Left hindlimb (tissue), 1 donor: ENCODE measurements at places on chromosomes 7 and 10.
A peak's percentile ranks its signal among the peaks of the same experiment; 100 is the strongest.

GRCh38 chr10:98316170-98316569, 48.2 kb upstream of the LOXL4 start:
- no peak for DNase-seq

- DNase-seq: no peak
These were observed 560.2 kb downstream of the KCNMA1 start for GRCh38 chr10:77077316-77077945.

- no peak for DNase-seq
These were observed 27.8 kb downstream of the DENND10 start for GRCh38 chr10:119131512-119132240.

- no peak for DNase-seq
These were observed 123.3 kb downstream of the MICU1 start for GRCh38 chr10:72502581-72502980.

DNA sequence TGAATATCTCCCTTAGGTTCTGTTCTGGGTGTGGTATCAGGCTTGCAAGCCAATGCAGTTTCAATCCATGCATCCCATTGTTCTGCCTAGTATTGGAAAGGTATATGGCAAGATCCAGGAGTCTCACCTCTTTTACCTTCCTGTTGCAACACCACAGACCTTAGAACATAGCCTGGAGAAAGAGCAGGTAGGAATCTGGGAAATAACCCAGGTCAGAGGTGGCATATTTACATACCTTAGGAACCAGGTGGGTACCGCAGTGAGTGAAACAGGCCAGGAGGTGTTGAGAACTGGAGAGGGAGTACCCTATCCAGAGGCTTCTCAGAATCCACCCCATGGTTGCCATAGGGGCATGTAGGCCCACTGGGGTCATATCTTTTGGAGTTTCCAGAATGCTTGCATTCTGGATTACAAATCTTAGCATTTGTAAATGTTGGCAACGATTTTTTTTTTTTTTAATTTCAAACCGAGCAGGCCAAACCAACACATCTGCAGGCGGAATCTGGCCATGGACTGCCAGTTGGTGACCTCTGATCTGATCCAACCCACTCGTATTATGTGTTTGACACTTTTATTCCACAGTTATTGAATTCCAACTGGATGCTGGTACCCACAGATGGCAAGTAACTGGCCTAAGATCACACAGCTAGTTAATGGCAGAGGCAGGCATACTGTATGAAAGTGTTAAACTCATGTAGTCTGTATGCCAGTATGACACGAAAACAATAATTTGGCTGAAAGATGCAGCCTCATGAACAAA, 180.3 kb upstream of the TCF7L2 start:
- DNase-seq: no peak

DNA sequence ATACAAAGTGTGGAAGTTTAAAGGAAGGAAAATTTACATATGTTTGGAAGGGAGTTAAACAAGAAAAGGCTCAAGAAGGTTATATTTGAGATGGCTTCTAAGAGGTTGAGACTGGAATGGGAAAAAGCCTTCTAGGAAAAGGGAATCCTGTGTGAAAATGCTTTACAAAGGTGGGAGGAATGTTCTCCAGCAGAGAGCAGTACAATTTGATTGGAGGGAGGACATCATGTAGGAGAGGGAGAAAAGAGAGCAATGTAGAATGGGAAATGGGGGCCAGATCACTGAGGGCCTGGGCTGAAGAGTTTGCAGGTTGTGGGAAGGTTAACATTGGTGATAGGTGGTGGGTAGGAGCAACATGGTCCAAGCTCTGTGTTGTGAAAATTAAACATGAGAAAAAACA, 366.9 kb downstream of the XPNPEP1 start:
- no peak for DNase-seq

DNA sequence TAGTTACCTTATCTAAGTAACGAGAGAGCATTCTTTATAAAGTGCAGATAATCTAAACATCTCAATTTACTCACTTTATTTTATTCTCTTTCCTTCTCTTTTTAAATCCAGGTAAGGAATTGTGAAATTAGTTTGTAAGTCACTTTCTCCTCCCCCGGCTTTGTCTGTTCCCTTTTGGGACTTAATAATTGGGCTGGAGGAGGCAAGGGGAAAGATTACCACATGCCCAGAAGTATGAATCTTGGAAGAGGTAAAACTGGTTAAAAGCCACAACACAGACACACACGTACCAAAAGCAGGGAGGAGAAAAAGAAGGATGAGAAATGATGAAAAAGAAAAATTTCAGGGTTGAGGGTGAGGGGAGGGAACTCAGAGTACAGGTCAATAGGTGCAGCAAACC, 63.3 kb upstream of the LRRC17 start:
- DNase-seq: no peak

DNA sequence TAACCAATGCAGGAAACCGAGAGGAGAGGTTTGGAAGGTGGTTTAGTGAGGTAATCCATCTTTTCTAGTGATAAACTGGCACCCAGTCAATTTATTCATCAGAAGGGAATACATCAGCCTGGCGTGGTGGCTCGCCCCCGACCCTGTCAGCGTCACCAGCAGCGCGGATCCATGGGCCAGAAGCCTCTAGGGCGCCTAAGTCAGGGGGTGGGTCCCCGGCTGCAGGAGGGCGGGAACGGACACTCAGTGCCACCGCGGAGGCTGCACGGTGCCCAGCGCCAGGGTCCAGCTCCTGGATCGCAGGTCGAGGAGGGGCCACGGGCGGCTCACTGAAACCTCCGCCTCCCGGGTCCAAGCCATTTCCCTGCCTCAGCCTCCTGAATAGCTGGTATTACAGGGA, 866 bp upstream of the ANKRD30A start:
- no peak for DNase-seq

- no peak for DNase-seq
These were observed 184.4 kb upstream of the LYZL2 start for GRCh38 chr10:30813872-30814481.

DNA sequence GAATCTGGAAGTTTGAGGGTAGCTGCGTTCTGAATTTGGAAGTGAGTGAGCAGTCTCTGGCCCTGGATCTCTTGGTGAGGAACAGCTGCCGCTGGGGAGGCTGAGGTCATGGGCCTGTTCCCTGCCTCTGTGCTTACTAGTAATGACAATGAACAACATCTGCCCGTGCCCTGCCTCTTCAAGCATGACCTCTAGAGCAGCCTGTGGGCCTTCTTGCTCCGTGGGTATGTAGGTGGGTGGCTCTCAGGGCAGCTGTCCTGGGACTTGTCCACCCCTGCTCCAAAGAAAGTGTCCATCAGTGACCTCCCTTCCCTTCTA, 186.2 kb downstream of the CXCL12 start:
- no peak for DNase-seq

- DNase-seq: peak; percentile 34
These were observed 84.0 kb downstream of the CHST15 start for GRCh38 chr10:124009231-124010015.

GRCh38 chr7:17041324-17041723, 159.5 kb upstream of the AGR3 start:
- no peak for DNase-seq

- DNase-seq: no peak
These were observed 5.3 kb downstream of the WIPF3 start for GRCh38 chr7:29811586-29811985.

- no peak for DNase-seq
These were observed 109.0 kb downstream of the SDHAF3 start for GRCh38 chr7:97226541-97226940.

- no peak for DNase-seq
These were observed 14.9 kb downstream of the MET start for GRCh38 chr7:116686812-116687419.

- DNase-seq: no peak
These were observed 9.0 kb downstream of the TMEM243 start for GRCh38 chr7:87210506-87210905.

DNA sequence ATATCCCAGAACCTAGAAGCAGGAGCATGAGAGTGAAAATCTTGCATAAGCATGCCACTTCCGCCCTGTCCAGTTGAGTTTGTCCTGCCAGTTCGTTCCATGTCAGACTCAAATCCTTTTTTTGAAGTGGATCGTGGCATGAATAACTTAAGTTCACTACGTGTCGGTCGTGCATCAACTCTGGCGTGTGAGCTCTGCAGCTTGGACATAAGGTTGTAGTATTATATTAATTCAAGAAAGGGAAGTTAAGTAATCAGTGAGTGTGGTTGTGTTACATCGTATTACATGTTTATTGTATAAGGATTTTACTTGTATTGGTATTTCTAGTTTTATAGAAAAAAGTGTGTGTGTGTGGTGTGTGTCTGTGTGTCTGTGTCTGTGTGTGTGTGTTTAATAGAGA, 23.0 kb downstream of the CDC123 start:
- DNase-seq: no peak

GRCh38 chr10:118504467-118505205, 90.8 kb downstream of the PRLHR start:
- no peak for DNase-seq

GRCh38 chr10:43817368-43817767, 168.7 kb upstream of the ZNF32 start:
- no peak for DNase-seq

DNA sequence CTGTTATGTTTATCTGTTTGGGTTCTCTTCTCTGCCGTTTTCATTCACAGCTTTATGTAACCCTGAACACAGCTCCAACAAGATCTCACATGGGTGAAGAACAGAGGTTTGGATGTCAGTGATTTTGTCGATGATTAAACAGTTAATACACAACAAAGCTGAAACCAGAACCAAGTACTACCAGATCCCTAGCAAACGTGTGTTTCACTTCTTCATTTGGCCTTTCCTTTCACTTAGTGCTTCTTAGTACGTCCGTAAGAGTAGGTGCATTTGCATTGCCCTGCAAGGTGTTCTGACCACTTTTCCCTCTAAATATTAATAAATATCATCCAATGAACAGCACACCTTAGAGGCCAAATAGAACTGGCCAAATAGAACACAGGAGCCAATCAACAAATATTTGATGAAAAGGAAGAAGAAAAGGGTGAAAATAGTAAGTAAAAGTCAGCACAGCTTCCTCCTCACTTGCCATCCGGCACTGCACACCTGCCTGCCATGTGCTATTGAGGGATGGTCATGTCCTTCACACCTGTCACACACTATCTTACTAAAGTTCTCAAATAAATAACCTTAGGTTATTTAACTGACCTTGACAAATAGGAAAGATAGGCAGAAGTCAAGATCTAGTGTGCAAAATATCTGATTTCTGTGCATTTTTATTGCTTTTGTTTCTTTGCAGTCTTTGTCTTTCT, 252.6 kb upstream of the ANKRD30A start:
- DNase-seq: no peak

- DNase-seq: peak; percentile 58
These were observed 23.7 kb downstream of the SRRM3 start for GRCh38 chr7:76225379-76225778.

- DNase-seq: peak; percentile 37
These were observed 128.7 kb downstream of the DYNC1I1 start for GRCh38 chr7:95901006-95901405.

GRCh38 chr7:145817687-145818086, 298.9 kb upstream of the CNTNAP2 start:
- DNase-seq: no peak

- DNase-seq: no peak
These were observed 166.0 kb downstream of the PIP4K2A start for GRCh38 chr10:22548344-22548743.

- no peak for DNase-seq
These were observed 206.7 kb downstream of the CAMK1D start for GRCh38 chr10:12556039-12556438.

DNA sequence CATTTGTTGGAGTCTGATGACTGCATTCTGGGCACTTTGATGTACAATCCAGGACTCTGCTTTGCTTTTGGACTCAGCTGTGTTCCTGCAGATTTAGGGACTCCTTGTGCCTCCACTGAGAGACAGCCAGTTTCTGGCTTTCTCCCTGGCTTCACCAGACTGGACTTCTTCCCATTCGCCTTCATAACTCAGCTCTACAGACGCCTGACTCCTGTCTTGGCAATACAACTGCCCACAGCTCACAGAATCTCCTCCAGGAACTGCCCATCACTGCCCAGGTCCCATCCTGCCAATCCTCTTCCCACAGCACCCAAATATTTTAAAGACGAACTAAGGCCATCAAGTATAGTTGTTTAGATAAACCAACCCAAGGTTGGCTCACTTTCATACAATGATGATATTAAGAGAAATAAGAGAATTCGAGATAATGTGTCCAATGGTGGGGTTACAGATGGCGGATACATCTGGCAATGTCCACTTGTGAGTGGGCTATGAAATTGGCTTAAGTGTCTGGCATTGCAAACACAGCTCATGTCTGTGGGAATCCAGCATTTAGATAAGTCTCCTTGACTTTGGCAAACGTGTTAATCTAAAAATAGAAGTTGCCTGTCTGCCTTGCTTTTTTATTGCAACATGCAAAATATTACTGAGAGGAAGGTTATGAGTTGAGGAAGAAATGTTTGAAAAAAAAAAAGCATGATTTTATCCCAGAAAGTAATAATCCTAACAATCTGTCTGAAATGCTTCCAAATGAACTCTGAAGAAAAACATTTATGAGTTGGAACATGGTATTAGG, 95.1 kb downstream of the ITGA8 start:
- DNase-seq: no peak

DNA sequence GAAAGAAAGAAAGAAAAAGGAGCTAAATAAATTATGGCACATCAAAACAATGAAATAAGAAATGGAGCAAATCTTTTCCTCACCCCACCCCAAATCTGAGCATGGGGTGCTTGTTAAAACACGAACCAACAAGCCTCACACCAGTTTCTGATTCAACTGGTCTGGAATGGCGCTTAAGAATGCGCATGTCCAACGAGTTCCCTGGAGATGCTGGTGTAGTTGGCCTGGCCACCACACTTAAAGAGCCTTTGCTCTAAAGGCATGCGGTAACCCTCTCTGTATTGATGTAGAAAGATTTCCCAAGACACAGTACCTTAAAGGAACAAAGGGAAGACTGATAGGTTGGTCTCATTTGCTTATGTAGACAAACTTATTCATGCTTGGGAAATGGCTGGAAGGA, 49.1 kb upstream of the STEAP1B start:
- no peak for DNase-seq

GRCh38 chr10:84015877-84016595, 123.3 kb upstream of the GHITM start:
- no peak for DNase-seq

- no peak for DNase-seq
These were observed 167.9 kb downstream of the TCERG1L start for GRCh38 chr10:131143425-131144165.

DNA sequence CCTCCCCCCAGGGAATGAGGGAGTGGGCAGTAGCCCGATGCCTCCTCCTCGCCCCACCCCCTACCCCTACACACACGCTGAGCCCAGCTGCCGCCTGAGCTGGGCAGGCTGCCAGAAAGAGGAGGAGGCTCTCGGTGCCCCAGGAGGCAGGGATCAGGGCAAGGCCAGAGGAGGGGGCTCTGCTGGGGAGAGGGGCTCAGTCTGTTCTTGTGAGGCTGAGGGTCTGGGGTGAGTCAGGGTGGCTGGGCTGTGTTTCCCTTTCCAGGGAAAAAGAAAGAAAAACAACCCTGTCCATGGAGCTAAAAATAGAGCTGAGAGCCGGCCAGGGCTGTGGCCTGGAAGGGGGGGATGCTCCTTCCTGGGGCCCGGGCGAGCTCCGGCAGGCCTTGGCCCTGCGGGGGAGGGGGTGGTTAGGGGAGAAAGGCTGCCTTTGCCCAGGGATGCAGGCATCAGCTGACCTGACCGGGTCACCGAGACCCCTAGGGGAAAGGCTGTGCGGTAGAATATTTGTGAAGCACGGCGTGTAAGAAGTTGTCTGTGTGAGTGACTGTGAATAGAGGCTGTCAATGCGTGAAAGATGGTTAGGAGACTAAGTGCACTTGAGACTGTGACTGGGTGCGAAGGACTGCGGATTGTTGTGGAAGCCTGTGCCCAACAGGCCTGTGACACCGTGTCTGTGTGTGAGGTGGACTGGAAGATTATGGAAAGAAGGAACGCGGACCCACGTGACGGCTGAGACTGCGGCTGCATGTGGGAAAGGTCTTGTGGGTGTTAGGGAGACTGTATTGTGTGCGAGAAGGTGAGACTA, 1.2 kb upstream of the LZTS2 start:
- peak; percentile 93 for DNase-seq
